ENCODE measurements at places on chromosomes 4 and X.

- no peak for DNase-seq
These were observed 55.4 kb upstream of the DHX15 start for GRCh38 chr4:24639714-24640113.

DNA sequence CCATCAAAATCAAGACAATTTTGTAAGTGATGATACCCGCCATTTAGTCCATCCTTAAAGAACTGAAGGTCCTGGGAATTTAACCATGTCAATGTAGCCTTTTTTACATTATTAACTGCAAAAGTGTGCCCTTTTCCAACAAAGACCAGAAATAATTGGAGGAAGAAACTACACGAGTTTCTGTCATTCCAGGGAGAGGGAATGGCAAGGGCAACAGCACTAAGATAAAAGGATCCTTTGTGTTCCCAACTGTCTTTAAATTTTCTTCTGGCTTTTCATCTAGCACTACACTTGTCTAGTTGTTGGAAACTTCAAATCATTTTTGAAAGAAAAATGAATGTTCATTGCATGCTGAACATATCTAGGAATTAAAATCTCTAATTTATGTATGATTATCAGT, 286.2 kb downstream of the GALNTL6 start:
- DNase-seq, result no peak

GRCh38 chr4:152828122-152828521, 48.4 kb downstream of the ARFIP1 start:
- no peak for DNase-seq

DNA sequence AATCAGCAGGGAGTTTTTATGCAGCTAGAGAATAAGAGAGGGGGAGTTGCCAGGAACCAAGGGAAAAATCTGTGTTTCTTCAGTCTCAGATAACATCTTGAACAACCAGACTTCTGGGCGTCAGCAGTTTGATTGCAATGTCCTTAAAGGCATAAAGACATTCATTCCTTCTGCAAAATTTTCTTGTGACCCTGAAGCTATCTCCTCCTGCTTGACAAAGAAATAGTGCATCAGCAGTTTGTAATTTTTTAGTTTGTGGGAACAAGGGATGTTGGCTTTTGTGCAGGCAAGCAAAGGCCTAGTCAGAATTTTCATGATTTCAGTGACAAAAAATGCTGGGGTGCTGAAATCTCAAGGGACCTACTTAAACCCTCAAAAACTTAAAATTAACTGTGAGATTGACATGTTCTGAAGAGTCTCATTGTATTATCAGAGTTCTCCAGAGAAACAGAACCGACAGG, 125.8 kb upstream of the UNC5C start:
- no peak for DNase-seq

GRCh38 chrX:10939424-10939823, 171.7 kb upstream of the HCCS start:
- no peak for DNase-seq

DNA sequence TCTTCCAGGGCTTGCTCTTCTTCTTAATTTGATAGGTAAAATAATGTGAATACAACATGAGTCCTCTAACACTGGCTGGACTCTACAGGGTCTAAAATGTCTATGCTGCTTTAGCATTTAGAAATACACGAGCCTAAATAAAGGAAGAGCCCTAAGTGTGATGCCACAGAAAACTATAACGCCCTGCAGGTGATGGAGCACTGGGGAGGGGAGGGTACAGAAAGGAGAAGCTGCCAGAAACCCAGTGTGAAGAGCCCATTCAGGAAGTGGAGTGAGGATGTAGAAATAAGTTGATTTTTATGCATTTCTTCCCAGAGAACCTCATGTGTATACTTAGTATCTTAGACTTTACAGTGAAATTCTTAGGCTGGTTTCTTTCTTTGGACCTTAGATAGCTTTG, 83.4 kb downstream of the TNIP2 start:
- DNase-seq, result no peak

GRCh38 chr4:37001688-37002436, 242.7 kb upstream of the NWD2 start:
- no peak for DNase-seq

DNA sequence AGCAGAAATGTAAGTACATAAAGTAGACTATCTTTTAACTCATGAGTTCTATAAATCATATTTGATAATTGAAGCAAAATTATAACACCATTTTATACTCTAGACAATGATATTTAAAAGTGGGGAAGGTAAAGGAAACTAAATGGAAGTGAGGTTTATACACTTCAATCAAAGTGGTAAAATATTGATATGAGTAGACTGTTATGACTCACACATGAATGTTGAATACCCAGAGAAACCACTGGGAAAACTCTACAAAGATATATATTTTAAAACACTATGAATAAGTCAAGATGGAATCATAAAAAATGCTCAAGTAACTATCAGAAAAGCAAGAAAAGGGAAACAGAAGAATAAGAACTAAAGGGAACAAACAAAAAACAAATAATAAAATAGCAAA, 8.4 kb downstream of the VSIG1 start:
- DNase-seq, result no peak

DNA sequence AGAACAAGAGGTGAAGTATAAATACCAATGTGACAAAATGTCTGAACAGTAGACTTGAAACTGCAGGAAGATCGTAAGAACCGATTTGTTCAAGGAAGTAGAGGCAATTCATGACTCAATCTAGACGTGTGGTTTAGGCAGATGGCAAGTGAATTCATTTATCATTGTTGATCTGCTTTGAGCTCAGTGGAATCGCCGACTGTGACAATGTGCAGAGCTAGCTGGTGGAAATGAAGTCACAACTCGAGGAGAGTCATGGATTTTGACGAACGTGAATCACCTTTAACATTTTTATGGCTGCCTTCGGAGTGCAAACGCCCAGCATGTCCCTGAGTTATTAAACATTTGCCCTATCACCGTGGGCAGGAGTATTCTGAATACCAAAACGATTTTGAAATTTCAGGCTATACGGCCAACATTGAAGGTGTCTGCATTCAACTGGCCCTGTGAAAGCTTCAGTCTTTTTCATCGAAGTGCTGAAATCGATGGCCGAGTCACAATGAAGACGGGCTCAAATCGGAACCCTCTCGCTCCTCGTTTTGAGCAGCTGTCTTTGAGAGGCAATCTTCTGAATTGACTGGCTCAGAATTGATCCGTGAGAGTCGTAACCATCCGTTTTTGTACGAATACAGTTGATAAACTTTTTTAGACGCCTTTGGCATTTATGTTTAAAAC, 689 bp upstream of the OGT start:
- no peak for DNase-seq

GRCh38 chr4:153541456-153542096, 75.4 kb downstream of the TMEM131L start:
- no peak for DNase-seq

- DNase-seq, result no peak
These were observed 557 bp upstream of the KDR start for GRCh38 chr4:55125763-55126541.

DNA sequence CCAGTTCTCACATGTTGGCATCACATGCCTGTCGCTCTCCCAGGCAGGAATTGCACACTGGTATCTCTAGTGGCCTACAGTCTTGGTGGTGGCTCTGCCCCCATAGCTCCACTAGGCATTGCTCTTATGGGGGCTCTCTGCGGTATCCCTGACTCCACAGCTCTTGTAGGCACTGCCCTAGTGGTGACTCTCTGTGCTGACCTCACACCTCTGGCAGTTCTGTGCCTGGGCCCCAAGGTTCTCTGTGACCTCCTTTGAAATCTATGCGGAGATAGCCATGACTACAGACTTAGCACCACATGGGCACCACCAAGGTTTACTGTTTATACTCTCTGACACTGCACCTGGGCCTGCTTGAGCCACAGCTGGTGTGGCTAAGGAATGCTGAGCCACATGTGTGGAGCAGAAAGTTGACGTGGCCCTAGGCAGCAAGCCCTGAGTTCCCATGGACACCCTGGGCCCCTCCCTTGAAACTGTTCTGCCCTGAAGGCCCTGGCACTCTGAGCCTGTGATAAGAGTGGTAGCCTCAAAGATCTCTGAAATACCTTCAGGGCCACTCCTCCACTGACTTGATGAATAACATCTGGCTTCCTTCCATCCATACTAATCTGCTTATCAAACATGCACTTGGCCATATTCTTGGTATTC, 8.0 kb downstream of the SLC9B1 start:
- DNase-seq, result no peak

DNA sequence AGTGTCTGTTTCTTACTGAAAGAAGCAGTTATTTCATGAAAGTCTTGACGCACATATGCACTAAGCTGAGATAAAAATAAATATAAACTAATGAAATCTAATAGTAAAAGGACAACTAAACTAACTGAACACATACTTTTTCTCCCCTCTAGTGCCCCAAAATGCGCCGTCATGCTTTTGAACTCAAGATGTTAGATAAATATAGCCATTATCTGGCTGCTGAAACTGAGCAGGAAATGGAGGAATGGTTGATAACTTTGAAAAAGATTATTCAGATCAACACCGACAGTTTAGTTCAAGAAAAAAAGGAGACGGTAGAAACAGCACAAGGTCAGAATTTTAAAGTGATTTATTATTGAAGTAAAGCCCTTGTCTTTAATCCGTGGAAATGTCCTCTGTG, 70.2 kb downstream of the DOCK11 start:
- no peak for DNase-seq

DNA sequence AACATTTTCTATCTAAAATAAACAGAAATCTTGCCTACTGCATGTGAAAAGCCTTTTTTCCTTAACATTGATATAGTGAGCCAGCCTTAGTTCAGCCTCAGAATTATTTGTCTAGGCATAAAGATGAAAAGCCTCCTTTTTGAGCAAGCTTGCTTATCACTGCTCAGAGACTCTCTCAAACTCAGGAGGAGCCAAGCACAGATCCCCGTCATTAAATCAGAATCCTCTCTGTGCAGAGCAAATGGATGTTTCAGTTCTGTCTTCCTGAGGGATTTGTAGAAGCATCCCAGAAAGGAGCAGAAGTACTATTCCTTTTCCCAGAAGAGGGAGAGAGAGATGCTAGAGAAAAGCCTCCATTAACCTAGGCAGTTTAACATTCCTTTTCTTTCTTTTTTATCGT, 186.9 kb upstream of the LNX1 start:
- no peak for DNase-seq

DNA sequence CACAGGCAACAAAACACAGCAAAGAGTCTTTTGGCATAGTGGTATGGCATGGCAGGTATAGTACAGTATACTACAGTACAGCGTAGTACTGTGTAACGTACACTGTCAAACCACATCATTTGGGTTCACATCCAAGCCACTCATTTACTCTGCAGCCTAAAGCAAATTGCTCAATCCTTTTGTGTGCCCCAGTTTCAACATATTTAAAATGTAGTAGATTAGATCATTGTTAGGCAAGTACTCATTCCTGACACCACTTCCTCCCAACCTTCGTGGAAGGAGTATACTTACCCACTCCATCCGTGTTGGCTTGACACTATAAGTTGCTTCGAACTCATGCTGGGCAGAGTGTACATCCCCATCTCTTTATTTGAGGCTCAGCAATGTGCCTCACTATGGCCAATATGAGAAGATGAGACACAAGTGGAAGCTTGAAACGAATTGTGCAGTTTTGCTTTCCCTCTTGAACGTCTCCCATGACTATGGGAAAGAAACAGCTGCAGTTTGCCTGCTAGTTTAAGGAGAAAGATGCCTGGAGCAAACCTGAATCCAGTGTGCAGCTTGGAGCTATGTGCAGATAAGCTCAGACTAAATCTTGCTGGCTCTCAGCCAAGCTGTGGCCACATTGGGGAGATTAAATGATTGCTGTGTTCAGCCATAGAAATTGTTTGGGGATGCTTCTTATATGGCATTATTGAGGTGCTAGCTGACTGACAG, 85.7 kb upstream of the TBL1X start:
- DNase-seq, result no peak

- no peak for DNase-seq
These were observed 2.1 kb upstream of the CPZ start for GRCh38 chr4:8590546-8590880.

DNA sequence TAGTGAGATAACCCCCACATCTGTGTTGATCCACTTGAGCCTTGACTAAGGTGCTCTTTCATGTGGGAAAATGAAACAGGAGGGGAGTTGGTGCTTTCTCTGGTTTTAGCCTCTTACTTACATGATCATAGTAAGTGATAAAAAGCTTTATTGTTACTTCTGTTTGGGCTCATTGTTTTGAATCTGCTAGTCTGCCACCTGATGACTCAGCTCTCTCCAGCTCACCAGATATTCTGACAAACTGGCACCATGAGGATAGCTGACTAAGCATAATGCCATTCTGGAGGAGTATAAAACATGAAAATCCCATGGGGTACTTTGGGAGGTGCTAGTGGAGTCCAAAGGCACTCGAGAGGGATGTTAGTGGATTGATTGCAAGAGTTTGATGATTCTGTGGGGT, 824.0 kb downstream of the RAPGEF2 start:
- no peak for DNase-seq

GRCh38 chrX:69028006-69028760, 137.1 kb downstream of the PJA1 start:
- DNase-seq, result no peak

GRCh38 chr4:141132709-141133145, 542 bp downstream of the RNF150 start:
- DNase-seq, result peak; percentile 91

- DNase-seq, result no peak
These were observed 13.9 kb upstream of the ETDC start for GRCh38 chrX:135295238-135295943.
